Activated CD4-positive, alpha-beta memory T cell treated with anti-CD3 and anti-CD28 coated beads, Interleukin-2, amount 10 ng/mL, durations not matched to agents 7 days and 5 days (primary cell): ENCODE measurements at places on chromosomes 4 and X.
A peak's percentile ranks its signal among the peaks of the same experiment; 100 is the strongest.

DNA sequence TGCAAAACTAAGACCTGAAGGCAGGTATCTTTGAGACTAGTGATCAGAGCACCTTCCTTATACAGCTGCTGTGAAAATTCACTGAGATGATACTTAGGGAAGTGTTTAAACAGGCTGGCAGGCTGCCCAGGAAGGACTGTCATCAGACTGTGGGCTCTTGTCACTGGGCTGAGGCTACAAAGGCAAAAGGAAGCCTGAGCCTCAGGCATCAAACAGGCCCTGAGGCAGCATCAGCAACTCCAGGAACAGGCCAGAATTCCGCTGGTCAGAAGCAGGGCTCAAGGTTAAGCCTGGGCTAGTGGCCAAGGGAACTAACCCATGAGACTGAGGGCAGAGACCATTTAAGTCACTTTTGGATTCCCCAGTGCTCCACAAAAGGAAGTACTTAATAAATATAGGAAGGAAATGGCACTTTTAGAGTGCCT lies 12.8 kb downstream of the PJA1 start:
- DNase-seq, result no peak

DNA sequence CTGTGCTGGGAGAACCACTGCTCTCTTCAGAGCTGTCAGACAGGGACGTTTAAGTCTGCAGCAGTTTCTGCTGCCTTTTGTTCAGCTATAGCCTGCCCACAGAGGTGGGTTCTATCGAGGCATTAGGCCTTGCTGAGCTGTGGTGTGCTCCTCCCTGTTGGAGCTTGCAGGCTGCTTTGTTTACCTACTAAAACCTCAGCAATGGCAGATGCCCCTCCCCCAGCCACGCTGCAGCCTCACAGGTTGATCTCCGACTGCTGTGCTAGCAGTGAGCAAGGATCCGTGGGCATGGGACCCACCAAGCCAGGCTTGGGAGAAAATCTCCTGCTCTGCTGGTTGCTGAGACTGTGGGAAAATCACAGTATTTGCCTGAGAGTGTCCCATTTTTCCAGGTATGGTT lies 133.8 kb upstream of the UBQLN2 start:
- DNase-seq, result no peak

DNA sequence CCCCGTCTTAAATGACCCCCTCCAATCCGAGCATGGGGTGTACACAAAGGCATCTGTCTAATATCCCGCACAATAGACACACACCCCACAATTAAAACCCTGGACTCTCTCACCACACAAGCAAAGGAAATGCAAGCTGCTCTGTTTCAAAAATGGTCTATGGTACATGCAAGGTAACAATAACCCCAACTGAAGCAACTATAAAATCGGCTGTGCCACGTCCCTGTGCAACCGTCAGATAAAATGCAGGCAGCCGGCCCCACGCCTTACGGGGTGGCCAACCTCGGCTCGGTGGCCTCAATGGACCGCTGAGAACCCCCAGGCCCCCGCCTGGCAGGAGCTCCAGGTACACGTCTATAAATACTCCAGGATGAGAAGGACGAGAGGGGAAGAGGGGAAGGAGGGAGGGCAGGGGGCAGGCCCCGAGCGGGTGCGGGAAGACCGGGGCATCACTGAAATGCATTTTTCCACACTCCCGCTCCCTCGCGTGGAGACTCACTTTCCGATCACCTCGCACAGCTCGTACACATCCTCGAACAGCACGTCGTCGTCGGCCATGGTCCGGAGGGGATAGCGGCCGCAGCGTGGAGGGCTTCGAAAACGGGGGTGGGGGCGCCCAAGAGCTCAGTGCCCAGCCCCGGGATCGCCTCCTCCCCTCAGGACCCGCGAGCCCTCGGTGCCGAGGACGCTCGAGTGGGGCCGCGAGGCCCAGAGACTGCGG lies 763 bp downstream of the CASK start:
- DNase-seq, result peak; percentile 25

- no peak for DNase-seq
Measured at GRCh38 chr4:1988327-1988724, 20.4 kb downstream of the NELFA start.

- no peak for DNase-seq
Measured at GRCh38 chr4:14069886-14070285, 442.4 kb upstream of the BOD1L1 start.

- DNase-seq, result no peak
Measured at GRCh38 chr4:11700751-11701226, 272.1 kb upstream of the HS3ST1 start.

GRCh38 chrX:24266996-24267395 lies 46.9 kb downstream of the SUPT20HL2 start:
- no peak for DNase-seq

DNA sequence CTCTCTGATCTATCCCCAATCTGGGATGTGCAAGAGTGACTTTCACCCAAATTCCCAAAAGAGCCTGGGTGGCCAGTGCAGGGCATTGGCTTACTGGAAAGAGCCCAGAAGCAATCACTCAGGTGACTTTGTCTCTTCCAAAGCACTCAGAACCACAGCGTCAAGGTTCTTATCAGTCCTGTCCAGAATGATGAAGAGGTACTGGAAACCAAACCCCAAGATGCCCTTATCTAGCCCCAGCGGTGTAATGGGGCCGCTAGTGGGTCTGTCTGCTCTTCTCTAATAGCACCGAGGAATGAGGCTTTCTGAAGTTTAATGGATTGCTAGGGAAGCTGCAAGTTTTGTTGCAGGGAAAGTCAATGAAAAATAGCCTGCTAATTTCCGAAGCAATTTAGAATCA lies 21.6 kb downstream of the CLNK start:
- no peak for DNase-seq

DNA sequence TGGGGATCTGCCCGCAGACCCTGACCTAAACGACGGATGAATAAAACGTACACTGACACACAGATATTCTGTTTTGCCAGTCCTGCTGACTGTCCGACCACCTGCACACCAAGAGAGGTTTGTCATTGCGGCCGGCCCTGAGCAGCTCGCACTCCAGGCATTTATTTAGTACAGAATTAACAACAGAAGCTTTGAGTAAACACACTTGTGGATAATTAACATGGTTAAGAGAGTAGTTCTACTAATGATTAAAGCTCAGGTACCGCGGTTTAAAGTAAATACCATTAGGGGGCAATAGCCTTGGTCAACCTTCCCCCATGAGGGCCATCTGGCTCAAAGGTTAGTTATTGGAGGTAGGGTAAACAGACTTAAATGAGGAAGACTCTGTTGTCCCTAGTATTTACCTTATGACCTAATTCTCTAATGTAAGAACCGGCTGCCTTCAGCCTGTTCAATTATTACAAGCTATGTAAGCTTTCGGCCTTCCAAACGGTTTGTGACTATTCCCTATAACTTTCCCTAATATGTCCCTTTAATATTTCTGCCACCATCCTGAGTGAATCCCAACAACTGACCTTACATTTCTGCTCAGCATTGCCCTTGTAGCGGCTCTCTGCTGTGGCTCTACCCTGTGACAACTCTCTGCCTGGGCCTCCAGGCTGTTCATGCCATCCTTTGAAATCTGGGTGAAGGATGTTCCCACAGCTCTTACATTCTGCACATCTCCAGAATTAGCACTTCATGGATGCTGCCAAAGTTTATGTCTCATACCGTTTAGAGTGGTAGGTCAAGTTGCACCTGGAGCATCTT lies 46.9 kb upstream of the SYTL5 start:
- DNase-seq, result no peak

- DNase-seq, result no peak
Measured at GRCh38 chrX:31331928-31332327, 260.1 kb upstream of the FTHL17 start.

- no peak for DNase-seq
Measured at GRCh38 chr4:70651864-70652506, 14.3 kb downstream of the JCHAIN start.

DNA sequence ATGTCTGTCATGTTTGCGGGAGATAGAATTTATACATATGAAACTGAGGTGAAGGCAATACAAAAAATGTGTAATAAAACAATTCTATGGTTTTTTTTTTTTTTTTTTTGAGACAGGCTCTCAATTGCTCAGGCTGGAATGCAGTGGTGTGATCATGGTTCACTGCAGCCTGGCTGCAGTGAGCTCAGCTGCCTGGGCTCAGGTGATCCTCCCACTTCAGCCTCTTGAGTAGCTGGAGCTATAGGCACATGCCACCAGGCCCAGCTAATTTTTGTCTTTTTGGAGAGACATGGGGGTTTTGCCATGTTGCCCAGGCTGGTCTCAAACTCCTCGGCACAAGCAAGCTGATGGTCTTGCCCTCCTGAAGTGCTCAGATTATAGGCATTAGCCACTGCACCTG lies 10.1 kb downstream of the RADX start:
- no peak for DNase-seq

DNA sequence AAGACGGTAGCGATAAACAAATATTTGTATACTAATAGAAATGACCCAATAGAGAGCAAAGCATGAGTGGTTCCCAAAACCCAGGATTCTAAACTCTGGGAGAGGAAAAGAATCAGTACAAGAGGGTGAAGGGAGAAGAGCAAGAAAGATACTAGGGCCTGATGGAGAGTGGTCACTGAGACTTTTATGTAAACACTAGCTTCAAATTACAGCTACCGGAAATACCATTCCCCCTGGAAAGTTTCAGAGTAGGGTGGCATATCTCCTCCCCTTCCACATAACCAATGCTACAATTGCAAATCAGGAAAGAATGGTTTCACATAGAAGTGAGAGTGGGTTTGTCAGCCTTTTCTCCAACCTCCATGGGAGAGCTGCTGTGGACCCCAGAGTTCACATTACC lies 77.1 kb downstream of the EIF4E start:
- DNase-seq, result no peak

DNA sequence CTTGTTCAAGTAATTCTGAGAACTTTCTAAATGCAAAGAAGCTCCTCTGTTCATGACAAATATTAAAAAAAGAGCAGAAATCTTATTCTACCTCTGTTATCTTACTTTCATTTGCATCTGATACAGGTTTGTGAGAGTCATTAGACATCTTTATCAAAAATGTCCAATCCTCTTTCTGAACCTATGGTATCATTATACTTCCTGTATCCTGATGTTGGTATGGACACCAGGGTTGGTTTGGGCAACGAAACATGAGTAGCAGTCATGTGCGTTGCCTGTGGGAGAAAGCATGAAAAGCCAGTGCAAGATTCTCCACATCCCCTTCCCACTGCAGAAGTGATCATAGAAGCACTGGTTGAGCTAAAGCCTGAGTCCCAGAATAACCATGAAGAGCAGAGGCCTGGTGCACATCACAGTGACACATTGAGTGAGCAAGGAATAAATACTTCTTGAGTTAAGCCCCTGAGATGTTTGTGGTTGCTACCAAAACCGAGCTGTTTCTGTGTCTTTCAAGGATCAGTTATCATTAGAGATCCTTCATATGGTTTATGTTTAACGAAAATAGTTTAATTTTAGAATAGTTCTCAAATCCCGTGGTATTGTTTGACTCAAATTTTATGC lies 197.2 kb downstream of the BANK1 start:
- no peak for DNase-seq

DNA sequence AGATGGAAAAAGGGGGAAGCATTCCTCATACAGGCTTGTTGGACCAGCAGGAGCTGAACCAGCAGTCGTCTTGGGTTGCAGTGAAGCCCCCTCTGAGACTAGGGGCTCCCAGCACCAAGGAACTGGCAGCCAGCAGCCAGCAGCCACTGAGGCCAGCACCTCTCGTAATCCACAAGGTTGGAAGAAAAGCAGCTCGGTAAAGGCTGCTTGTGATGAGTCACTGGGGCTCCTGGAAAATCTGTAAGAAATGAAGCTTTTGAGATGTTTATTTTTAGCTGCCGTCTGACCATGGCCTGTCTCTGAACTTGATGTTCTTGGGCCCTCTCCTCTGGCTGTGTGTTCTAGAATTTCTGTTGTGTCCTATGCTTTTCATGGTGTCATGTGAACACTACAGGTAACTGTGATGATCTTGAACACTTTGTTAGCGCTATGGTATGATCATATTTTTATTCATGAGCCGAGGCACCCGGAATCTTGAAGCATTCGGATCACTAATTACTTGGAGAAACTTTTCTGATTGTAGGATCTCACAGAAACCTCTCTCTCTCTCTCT lies 18.6 kb downstream of the CLCN4 start:
- no peak for DNase-seq

DNA sequence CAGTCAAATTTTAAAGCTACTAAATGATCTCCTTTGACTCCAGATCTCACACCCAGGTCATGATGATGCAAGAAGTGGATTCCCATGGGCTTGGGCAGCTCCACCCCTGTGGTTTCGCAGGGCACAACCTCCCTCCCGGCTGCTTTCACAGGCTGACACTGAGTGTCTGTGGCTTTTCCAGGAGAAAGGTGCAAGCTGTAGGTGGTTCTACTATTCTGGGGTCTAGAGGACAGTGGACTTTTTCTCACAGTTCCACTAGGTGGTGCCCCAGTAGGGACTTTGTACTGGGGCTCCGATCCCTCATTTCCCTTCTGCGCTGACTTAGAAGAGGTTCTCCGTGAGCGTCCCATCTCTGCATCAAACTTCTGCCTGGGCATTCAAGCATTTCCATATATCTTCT lies 845.2 kb downstream of the PCDH18 start:
- DNase-seq, result no peak

DNA sequence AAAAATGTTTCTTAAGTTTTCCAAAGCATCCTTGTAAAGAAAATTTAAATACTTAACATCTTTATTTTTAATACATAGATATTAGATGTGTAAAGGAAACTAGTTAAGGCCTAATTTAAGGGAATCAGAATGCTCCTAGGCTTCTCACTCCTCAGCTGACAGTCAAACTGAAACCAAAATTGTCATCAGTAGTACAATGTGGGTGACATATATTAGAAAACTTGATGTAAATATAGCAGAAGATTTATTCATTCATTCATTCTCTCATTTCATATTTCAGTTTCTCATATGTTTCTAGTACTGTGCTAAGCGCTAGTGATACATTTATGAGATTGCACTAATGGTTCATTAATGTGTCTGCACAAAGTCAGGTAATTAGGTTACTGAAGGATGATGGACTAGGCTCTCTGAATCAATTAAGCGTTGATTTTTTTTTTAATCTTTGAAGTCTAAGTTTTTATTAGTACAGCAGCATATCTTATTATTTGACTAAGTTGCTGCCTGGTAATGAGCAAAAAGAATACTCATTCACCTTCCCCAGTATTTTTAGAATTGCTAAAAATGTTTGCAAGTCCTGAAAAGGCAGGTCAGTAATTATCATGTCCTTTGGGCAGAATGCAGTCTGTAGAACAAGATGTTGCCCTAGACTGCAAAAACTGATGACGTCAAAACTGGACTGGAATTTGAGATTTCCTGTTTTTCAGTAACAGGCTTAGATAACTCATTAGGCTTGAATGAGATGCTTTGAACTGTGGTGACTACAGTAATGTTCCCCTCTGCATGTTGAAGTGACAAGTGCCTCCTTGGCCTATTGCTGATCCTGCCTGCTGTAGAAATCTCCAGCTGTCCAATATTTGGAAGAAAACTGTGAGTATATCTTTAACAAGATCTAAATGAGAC lies 128.7 kb downstream of the ARHGAP24 start:
- DNase-seq, result no peak

- no peak for DNase-seq
Measured at GRCh38 chr4:154005171-154005520, 216.3 kb upstream of the SFRP2 start.
